ENCODE measurements at places on chromosomes 7 and 10. TPM values are rescaled to one million over a fixed set of nuclear protein-coding genes. Genes with fewer than 3 reads are reported as not detected.
A peak's percentile ranks its signal among the peaks of the same experiment; 100 is the strongest.

DNA sequence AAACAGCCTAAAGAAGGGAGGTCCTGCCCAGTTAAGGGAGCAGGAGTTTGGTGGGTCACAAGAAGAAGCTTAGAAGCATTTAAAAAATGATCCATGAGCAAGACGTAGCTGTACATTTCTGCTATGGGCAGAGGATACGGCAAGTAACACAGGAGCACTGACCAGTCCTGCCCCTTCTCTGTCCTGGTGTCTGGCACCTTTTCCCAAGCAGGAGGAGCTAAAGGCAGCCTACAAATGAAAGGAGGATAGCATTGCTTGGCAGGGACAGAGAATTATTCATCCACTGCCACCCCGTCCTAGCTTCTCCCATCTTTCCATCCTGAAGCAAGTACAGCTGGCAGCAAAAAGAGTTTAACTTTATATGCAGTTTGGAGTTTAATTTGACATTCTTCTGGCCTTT, 1077.6 kb downstream of the TYW1 start:
- no peak overlapping the region for H3K27ac ChIP-seq
- no peaks in the 10 kb centered on the region for H3K36me3 ChIP-seq
- no peaks in the 10 kb centered on the region for H3K27me3 ChIP-seq
- no peaks in the 10 kb centered on the region for H3K4me1 ChIP-seq

DNA sequence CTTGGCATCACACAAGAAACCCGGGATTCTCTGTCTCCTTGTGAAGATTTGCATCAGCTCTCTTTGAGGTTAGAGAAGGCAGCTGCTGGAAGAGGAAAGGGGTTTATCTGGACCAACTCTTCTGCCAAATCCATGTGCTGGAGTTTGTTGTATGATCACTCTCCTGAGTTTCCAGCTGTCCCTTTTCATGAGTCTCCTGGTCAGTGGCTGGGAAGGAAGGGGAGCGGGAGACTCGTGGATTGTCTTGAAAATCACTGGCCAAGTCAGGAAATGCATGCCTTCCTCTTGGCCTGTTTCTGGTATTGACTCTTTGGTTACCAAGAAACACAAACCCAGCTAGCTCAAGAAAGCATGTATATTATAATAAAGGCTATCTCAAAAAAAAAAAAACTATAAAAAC, 38.8 kb downstream of the TACR2 start:
- peak overlapping the region; percentile 75 for H3K27ac ChIP-seq
- no peak overlapping the region for H3K4me3 ChIP-seq
- H3K27me3 ChIP-seq = no peaks in the 10 kb centered on the region
- no peak for DNase-seq
- peaks cover 73% of the 10 kb centered on the region for H3K36me3 ChIP-seq

- H3K36me3 ChIP-seq = no peaks in the 10 kb centered on the region
- no peak for DNase-seq
- no peaks in the 10 kb centered on the region for H3K27me3 ChIP-seq
- no peaks in the 10 kb centered on the region for H3K4me1 ChIP-seq
Observed at GRCh38 chr10:25557136-25557535, 376.9 kb upstream of the MYO3A start.

DNA sequence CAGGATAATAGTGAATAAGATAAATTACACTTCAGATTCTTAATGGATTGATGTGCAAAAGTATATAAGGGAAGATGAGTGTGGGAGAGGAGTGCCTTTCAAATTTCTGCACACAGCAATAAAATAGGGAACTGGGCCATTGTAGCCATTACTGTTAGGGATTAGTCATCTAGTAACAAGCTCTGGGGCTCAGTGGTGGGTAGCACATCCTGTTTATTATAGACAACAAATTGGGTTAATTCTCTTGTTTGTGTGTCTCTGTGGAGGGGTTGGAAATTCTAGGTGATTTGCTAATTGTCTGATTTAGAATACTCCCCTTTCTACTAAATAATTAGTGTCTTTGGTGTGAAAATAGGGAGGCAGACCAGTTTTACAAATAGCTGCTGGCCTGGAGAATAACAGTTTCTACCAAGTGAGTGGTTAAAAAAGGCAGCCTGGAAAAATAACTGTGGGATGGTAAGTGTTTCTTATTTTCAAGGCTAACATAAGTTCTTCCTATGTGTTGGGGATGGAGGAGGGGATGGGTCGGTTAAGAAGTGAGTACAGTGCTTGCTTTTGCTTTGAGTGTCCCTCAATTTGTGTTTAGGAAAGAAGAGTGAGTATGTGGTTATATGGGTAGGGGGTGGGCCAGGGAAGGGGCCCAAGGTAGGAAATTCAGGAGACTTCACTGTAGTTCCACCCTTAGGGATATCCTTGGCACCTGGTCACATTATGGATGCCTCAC, 43.3 kb upstream of the TMEM248 start:
- DNase-seq = no peak
- no peak overlapping the region for H3K4me3 ChIP-seq
- no peaks in the 10 kb centered on the region for H3K36me3 ChIP-seq
- H3K27ac ChIP-seq = no peak overlapping the region

GRCh38 chr10:110448682-110449418, 48.9 kb upstream of the DUSP5 start:
- no peaks in the 10 kb centered on the region for H3K4me1 ChIP-seq
- peak; percentile 24 for DNase-seq
- H3K27ac ChIP-seq = no peak overlapping the region
- no peak overlapping the region for H3K4me3 ChIP-seq
- no peaks in the 10 kb centered on the region for H3K36me3 ChIP-seq

GRCh38 chr10:119221666-119222065, 14.3 kb downstream of the GRK5 start:
- H3K4me1 ChIP-seq = peaks cover 91% of the 10 kb centered on the region
- DNase-seq = no peak
- H3K4me3 ChIP-seq = no peak overlapping the region
- no peaks in the 10 kb centered on the region for H3K27me3 ChIP-seq
- peak overlapping the region; percentile 88 for H3K27ac ChIP-seq
- no peaks in the 10 kb centered on the region for H3K36me3 ChIP-seq

- H3K27me3 ChIP-seq = no peaks in the 10 kb centered on the region
- H3K4me1 ChIP-seq = no peaks in the 10 kb centered on the region
- H3K27ac ChIP-seq = no peak overlapping the region
- H3K4me3 ChIP-seq = no peak overlapping the region
Observed at GRCh38 chr7:49346195-49346899, 422.0 kb downstream of the CDC14C start.

DNA sequence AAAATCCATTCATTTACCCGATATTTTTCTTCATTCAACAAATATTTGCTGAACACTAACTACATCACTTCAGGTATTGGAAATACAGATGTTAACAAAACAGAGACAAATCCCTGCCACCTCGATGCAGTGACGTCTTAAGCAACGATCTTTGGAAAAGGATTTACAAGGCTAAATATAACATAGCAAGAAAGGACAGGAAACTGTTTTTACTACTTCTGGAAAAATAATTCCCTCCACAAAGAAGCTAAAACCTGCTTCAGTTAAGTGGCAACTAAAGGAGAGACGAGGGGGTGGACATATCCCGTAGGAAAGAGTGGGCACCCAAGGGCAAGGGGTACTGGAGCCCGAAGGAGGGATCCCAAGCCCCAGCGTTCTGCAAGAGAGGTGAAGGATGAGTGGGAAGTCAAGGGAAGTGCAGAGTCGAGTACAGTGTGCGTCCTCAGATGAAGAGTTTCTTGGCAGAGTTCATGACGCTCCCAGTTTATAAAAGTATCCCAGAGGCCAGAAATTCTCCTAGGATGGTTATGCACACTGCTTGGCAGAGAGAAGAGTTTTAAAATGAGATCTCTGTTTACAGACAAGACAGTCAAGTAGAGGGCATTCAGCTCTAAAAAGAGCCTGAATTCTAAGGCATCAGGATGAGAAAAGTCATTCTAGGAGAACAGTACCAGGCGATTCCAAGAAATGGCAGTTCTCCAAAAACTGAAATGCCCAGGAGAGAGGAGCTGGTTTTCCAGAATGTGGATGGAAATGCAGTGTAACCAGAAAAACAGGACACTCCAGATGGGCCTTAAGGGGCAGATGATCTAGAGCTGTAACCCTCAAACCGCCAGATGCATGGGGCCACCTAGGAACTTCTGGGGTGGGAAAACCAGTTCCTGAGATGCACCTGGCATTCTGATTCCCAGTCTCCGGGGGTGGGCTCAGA, 97.3 kb downstream of the GRB10 start:
- peak overlapping the region; percentile 27 for H3K27ac ChIP-seq
- peaks cover 15% of the 10 kb centered on the region for H3K36me3 ChIP-seq
- DNase-seq = no peak
- no peaks in the 10 kb centered on the region for H3K4me1 ChIP-seq
- no peaks in the 10 kb centered on the region for H3K27me3 ChIP-seq

Gene ZNF117
- 6.4 TPM for total RNA-seq

Gene PRKCQ
- total RNA-seq = not detected

Gene MRC1
- total RNA-seq = 15.1 TPM

Gene FGFR2
- 4.4 TPM for total RNA-seq

All from ascending aorta (tissue), 2 donors.